ENCODE measurements at places on chromosomes 6 and 20. TPM values are rescaled to one million over a fixed set of nuclear protein-coding genes. Genes with fewer than 3 reads are reported as not detected.
A peak's percentile ranks its signal among the peaks of the same experiment; 100 is the strongest.

DNA sequence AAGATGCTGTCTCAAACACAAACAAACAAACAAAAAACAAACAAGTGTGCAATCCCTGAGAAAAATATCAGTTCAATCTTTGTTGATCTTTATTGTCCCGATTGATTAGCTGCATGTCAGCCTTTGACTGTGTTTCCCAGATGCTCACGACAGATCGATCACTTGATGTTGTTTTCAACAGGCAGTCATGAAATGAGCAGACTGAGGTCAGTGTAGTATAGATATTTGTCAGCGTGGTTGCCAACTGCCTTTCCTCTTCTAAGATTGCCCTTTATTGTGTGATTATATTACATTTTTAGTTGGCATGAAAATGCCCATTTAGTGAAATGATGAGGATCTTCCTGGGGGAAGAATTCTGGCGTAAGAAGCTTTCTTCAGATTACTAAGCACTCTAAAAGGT lies 25.6 kb downstream of the UTRN start:
- no peak overlapping the region for H3K27ac ChIP-seq
- no peaks in the 10 kb centered on the region for H3K27me3 ChIP-seq
- no peak for DNase-seq
- peaks cover 55% of the 10 kb centered on the region for H3K4me1 ChIP-seq
- H3K36me3 ChIP-seq, result peaks cover 24% of the 10 kb centered on the region

DNA sequence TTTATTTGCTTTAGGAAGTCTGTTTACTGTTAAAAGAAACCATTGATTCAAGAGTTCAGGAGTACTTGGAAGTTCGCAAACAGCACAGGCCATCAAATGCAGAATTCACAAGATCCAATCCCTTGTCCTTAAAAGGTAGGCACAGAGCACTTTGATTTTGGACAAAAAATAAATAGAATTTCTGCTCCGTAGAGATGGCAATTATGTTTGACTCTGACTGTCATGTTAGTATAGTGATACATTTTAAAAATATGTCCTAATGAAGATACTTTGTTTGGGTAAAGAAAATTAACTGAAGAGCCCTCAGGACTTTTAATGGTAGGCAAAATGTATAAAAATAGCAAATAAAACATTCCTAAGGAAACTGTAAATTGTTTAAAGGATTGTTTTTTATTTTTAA lies 113.1 kb downstream of the JAG1 start:
- no peaks in the 10 kb centered on the region for H3K27me3 ChIP-seq
- H3K4me1 ChIP-seq, result peaks cover 65% of the 10 kb centered on the region
- no peak for DNase-seq
- H3K27ac ChIP-seq, result peak overlapping the region; percentile 87

Gene DDX27
- total RNA-seq, result 34.1 TPM

DNA sequence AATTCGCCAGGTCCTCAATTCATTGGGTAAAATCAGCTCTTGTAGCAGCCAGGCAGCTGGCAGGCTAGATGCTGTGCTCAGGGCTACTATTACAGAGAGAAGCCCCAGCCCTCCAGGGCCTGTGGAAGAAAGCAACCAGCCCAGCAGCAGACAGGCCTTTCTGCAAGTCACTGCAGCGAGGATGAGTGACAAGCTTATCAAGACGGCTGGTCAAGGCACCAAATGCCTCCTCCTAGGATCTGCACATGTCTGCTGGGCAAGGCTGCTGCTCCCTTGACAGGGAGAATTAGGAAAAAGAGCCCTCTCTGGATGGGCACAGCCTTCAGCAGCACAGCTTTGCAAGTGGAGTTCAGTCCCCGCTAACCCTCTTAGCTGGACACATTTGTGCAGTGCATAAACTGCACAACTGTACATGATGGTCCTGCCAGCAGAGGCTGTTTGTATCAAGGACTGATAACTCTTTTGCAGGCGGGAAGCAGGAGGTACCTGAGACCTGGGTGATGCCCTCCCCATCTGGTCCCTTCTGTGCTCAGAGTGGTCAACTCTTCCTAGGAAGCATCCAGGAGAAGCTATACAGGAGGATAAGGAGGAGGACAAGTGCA lies 89.9 kb downstream of the CDC5L start:
- no peaks in the 10 kb centered on the region for H3K36me3 ChIP-seq
- H3K4me3 ChIP-seq, result no peak overlapping the region
- peaks cover 23% of the 10 kb centered on the region for H3K4me1 ChIP-seq
- no peak for DNase-seq

- no peak for DNase-seq
- no peak overlapping the region for H3K4me3 ChIP-seq
- no peak overlapping the region for H3K27ac ChIP-seq
- H3K36me3 ChIP-seq, result no peaks in the 10 kb centered on the region
- H3K27me3 ChIP-seq, result peaks cover 5% of the 10 kb centered on the region
Observed at GRCh38 chr6:152720974-152721373, 23.3 kb downstream of the MYCT1 start.

DNA sequence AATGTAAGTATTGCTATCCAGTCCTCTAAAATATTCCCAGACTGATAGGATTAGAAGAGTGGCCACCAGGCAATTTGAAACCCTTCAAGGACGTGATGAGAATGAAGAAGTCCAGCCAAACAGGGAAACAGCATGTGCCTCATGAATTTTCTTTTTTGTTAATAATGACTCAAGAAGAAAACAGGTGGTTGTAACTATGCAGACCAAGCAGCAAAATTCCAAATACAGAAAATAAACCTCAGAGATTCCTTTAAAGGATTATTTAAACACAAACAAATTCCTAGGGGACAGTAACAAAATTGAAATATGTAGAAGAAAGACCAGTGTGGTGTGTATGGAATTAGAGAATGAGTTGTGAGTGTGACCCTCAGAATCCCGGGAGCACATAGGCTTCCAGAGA lies 239.2 kb downstream of the KCNQ5 start:
- no peak overlapping the region for H3K4me3 ChIP-seq
- H3K4me1 ChIP-seq, result peaks cover 65% of the 10 kb centered on the region
- peak overlapping the region; percentile 87 for H3K27ac ChIP-seq

Gene CD93
- 0.21 TPM for total RNA-seq

DNA sequence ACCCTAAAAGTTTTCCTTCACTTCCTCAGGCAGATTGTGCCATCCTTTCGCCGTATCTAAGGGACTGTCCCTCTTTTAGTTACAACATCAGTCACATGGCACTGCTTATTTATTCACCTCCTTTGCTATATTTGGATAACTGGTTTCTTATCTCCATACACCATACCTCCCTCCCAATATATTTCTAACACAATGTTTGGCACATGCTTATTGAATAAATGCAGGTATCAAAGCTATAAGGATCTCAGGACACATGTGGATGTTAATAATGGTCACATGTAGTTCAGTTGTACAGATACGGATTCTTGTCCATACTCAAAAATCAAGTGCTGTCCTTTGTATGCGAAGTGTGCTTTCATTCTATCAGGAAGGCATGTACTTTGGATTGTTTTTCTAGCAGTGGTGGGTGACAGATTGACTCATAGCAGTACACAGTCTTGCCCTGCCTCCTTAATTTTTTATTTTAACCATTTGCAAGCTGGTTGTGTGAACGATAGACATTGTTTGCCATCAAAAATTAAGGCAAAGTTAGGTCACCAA lies 407.1 kb upstream of the RUNX2 start:
- H3K36me3 ChIP-seq, result peaks cover 1% of the 10 kb centered on the region
- no peak overlapping the region for H3K4me3 ChIP-seq
- DNase-seq, result no peak
- H3K27me3 ChIP-seq, result no peaks in the 10 kb centered on the region

DNA sequence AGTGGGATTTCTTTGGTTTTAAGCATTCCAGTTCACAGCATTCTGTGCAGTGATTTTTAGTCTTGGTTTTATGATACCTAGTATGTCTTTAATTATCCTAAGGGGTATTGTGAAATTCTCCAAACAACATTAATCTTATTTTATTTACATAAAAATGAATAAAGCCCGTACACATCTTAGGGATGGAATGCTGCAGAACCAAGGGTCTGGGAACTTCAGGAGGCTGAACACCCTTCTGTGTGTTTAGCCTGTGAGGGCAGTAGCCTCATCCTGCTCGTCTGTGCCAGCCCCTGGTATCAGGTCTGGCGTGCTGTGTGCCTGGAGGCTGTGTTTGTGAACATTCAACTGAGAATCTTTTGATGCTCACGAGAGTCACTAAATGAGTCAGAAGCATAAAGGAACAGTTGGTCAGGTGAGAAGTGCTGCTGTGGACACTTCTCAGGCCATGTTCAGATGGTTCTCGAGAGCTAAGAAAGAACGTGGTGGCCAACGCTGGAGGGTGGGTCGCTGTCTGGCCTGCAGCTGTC lies 25.2 kb upstream of the C20orf204 start:
- no peaks in the 10 kb centered on the region for H3K4me1 ChIP-seq
- H3K27ac ChIP-seq, result no peak overlapping the region
- H3K27me3 ChIP-seq, result no peaks in the 10 kb centered on the region
- peaks cover 44% of the 10 kb centered on the region for H3K36me3 ChIP-seq

- no peak overlapping the region for H3K27ac ChIP-seq
- no peaks in the 10 kb centered on the region for H3K36me3 ChIP-seq
- no peak for DNase-seq
- H3K4me1 ChIP-seq, result no peaks in the 10 kb centered on the region
- no peaks in the 10 kb centered on the region for H3K27me3 ChIP-seq
- H3K4me3 ChIP-seq, result no peak overlapping the region
Observed at GRCh38 chr6:98020222-98020621, 737.2 kb upstream of the MMS22L start.

Gene ADGRB3
- 8.9 TPM for total RNA-seq
